ENCODE measurements at places on chromosomes 16 and 17.

GRCh38 chr17:65712383-65713267 lies 151.2 kb upstream of the AXIN2 start:
- no peak for DNase-seq

GRCh38 chr16:13110124-13110796 lies 208.9 kb downstream of the SHISA9 start:
- no peak for DNase-seq

- no peak for DNase-seq
Measured at GRCh38 chr17:19652595-19652994, 4.0 kb downstream of the ALDH3A2 start.

DNA sequence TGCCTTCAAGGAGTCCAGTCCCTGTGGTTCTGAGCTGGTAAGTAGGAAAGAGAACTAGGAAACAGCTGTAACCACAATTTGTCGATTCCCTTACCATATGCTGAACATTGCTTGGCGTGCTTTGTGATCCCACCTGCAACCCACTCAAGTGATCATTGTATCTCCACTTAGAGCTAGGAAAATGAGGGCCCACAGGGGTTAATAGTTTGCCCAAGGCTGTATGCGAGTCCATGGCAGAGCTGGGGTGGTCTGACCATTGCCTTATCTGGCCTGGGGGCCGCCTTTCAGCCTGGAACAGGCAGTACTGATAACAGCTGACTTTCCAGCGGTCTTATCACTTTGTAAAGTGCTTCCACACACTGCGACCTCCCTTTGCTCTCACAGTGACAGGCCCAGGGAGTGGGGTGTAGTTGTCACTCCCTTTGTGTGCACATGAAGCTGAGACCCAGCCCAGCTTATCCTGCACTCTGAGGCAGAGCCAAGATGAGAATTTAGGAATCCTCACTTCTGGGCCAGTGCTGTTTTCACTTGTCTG lies 9.8 kb downstream of the MYL4 start:
- no peak for DNase-seq

DNA sequence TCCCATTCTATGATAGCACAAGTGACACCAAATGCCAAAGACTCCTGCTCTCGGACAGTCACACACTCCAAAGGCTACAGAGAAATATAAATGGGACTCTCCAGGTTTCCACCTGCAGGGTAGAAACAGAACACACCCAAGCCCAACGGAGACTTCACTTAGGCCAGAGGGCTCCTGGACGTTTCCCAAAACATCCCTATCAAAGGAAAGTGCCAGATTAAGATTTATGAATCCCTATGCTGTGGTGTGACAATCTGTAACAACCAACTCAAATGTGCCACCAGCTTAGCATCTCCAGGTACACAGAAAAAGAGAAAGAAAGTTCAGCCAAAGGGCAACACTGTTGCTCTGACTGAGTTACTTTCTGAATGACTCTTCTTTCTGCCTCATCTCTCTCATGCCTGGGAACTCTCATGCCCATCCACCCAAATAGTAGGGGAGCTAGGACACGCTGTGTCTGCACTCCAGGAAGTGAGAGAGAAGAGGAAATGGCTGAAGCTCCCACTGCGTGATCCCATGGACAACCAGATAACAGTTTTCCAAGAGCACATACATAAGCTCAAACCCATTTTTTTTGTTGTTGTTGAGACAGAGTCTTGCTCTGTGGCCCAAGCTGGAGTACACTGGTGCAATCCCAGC lies 49.7 kb downstream of the SMG6 start:
- DNase-seq = no peak

- DNase-seq = no peak
Measured at GRCh38 chr17:10139577-10139976, 58.8 kb downstream of the GAS7 start.

DNA sequence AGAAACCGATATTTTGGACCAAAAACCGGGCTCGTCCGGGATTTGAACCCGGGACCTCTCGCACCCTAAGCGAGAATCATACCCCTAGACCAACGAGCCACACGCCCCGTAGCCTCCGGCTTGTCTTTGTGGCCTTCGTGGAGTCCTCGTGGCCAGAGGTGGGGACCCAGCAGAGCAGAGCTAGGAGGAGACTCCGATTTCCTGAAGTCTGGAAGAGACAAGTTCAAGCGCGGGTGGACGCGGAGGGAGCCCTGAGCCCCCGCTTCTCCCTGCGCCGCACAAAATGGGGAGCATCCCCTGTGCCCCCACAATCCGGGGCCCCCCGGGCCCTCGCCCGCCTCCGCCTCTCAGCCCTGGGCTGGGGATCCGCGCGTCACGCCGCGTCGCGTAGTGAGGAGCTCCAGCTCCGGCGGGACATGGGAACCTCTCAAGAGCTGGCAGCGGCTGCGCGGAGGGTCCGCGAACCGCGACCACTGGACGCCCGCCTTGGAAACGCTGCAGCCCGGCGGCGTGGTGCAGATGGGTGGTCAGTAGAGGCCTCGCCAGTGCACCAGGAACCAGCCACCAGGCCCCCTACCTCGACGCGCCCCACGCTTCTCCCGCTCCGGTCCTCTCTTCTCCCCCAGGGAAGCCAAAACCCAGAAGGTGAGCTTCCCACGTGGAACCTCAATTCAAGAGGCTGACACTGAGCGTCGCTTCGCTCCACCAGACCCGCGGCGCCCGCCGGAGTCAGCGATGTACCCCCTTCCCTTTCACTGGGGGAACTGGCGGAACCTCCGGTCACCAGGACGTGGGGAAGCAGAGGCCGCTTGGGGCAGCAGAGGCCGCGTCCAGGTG lies 5.2 kb upstream of the OR1F1 start:
- peak; percentile 71 for DNase-seq

- DNase-seq = no peak
Measured at GRCh38 chr17:55774846-55775271, 24.0 kb downstream of the PCTP start.

DNA sequence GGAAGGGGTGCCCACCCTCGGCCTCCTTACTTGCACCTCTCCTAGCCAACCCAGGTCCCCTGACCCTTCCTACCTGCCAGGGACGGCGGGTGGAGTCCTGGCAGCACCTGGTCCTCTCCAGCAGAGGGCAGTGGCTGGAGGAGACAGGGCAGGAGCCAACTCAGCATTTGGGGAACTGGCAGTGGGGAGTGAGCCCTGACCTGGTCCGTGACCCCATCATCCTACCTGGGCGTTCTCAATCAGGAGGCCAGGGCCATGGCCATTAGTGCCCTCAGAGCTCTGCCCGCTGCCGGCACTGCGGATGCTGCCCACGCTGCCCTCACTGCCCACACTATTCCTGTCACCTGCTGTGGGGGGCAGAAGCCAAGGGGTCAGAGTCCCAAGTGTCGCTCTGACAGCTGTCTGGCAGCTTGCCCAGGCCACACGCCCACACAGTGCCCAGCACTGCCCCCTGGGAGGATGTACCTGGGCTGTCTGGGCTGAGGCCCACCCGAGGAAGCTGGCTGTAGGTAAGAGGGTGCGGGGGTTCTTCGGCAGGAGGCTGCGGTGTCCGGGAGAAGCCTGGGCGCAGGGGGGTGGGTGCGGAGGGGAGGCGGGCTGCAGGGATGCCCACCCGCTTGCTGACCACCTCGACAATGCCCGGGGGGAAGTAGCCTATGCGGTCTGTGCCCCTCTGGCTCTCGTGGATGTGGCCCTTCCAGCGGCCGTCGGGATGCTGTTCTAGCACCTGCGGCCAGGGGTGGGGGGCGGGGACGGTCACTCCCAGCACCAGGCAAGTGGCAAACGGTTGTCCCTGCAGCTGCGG lies 10.8 kb downstream of the CASKIN2 start:
- peak; percentile 85 for DNase-seq

DNA sequence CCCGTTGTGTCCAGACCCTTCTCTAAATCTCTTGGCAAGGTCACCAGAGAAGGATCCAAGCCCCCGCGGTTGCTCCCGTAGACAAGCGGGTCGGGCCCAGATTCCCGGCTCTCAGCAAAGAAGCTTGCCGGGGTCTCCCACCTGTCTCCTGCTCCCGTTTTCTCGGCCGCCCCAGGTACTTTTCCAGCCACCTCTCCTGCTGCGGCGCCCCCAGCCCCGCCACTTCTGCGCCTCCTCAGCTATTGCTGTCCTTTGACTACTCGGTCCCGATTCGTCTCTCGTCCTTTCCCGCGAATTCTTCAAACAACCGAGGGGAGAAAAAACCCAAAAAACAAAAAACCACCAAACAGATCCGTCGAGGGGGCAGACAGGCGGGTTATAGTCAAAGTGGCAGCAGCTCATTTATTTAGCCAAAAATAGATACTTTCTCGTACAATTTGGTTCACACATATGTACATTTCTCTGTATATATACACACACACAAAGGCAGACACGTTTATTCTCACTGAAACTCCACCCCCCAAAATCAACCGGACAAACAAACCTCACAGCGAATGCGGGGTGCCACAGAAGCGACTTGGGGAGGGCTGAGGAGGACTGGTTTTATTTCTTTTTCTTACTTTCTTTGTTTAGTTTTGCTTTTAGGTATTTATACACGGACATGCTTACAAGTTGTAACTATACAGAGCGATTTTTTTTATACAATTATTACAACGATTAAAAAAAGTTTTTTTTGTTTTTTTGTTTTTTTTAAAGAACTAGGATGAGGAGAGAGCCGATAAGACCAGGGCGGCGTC lies 3.5 kb downstream of the IRX3 start:
- no peak for DNase-seq

DNA sequence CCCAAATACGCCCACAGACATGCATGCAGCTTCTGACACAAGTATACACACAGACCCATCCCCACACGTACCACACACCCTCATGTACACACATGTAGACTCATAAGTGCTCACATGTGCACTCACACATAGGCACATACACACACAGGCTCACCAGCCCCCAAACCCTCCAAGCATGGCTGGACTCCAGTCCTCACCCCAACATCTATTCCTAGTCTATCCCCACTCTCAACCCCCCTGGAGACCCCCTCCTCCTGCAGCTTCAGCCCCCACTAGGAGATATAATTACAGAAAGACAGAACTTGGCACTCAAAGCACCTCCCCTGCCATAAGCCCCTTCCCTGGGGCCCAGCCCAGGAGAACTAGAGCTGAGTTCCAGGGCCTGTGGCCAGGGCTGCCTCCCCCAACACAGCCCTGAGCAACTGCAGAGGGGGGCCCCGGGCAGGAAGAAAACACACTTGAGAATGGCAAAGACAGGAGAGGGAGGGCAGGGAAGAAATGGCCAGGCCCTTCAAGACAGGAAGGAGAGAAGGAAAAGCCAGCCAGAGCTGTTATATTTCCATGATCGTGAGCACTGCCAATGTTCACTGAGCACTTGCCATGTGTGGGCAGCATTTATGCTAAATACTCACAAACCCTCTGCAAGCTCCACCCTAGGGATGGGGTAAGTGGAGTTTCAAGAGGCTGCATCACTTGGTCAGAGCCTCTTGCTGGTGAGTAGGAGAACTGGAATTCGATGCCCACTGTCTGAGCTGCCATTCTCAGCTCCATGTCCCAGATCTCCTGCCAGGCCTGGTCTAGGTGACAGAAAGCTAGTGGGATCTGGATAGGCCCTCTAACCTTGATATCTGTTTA lies 224.5 kb downstream of the ZNF423 start:
- DNase-seq = no peak

- DNase-seq = no peak
Measured at GRCh38 chr16:88816736-88817535, 5.2 kb upstream of the APRT start.

- DNase-seq = no peak
Measured at GRCh38 chr17:82967268-82968032, 112.0 kb upstream of the METRNL start.

- peak; percentile 36 for DNase-seq
Measured at GRCh38 chr17:45437465-45438283, 5.0 kb upstream of the ARHGAP27 start.

GRCh38 chr17:34287875-34288274 lies 2.3 kb downstream of the CCL11 start:
- DNase-seq = no peak

DNA sequence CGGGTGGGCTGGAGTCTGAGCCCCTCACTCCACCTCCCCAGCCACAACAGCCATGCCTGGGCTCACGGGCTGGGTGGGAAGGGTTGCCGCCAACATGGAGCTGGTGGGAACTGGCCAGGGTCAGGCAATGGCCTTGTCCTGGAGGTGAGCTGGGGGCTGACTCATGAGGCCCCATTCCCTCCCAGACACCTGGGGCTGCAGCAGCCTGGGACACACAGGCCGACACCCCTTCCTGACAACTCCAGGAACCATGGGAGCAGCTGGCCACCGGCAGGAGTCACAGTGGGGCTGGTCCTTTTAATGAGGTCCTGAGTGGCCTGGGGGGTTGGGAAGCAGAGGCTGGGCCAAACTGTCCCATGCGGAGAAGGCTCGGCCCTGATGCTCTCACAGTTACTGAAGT lies 12.2 kb downstream of the DBNDD1 start:
- no peak for DNase-seq

DNA sequence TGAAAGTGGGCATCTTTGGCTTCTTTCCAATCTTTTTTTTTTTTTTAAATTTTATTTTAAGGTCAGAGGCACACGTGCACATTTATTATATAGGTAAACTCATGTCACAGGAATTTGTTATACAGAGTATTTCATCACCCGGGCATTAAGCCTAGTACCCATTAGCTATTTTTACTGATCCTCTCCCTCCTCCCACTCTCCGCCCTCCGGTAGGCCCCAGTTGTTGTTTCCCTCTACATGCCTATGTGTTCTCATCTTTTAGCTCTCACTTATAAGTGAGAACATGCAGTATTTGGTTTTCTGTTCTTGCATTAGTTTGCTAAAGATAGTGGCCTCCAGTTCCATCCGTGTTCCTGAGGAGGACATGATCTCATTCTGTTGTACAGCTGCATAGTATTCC lies 108.5 kb downstream of the CYB561 start:
- DNase-seq = no peak

DNA sequence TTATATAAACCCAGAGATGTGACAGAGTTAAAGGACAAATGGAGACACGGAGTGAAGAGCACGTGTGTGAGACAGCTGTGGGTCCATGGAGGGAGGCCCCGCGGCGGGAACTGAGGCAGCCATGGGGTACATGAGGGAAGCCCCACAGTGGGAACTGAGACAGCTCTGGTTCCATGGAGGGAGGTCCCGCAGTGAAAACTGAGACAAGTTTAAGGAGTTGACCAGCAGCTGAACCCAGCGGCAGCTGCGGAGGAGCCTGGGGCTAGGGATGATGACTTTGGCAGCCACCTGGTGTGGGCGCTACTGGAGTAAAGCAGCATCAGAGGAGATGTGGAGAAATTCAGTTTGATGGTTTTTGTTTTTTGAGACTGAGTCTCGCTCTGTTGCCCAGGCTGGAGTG lies 185.1 kb downstream of the RPTOR start:
- DNase-seq = peak; percentile 21
